Hematopoietic multipotent progenitor cell treated with erythropoietin and hydrocortisone succinate and interleukin-3 and kit ligand, for 17 days (in vitro differentiated cells): ENCODE measurements at places on chromosomes 1 and 21.

- no peak for DNase-seq
Observed at GRCh38 chr1:202405928-202406327, 57.4 kb downstream of the PPP1R12B start.

DNA sequence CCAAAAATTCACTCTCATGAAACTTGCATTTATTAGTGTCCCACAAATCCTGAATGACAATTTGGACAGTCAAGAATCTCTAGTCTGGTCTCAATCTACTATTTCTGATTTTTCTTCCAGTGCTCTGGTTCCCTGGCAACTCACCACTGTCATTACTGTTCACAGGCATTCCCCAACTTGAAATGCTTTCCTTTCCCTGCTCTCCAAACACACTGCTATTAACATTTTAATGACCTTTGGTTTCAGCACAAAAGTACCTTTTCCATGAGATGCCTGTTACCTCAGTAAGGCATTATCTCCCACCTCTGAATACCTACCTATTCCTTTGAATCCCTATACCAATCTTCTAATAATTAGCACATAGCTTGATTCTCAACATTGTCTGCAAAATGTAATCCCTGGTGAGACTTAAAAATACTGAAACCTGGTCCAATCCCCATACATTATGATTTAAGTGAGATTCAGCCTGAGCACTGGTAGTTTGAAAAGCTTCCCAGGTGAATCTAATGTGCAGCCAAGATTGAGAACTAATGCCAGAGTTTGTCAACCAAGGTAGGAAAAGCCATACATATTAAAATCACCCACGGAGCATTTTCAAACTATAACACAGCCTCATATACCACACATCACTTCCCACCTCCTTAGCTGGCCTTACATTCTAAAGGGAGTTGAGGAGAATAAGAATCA is 11.7 kb upstream of the ANGPTL3 start:
- DNase-seq = no peak

- no peak for DNase-seq
Observed at GRCh38 chr21:36959020-36959835, 7.2 kb downstream of the HLCS start.

GRCh38 chr1:214897581-214897980 is 185.0 kb upstream of the KCNK2 start:
- no peak for DNase-seq

DNA sequence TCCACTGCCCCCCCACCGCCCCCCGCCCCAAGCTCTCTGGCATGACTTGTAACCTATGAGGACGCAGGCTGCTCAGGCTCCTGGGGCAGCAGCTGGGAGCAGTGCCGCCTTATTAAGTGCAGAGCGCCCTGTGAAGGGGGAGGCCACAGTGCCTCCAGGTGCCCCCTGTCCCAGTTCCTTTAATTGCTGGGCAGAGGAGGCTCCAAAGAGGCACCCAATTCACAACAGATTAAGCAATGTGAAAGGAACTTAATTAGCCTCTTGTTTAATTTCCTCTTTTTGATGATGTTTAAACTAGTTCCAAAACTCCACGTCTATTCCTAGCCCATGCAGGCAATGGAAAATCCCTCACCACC is 3.0 kb downstream of the RXFP4 start:
- no peak for DNase-seq

DNA sequence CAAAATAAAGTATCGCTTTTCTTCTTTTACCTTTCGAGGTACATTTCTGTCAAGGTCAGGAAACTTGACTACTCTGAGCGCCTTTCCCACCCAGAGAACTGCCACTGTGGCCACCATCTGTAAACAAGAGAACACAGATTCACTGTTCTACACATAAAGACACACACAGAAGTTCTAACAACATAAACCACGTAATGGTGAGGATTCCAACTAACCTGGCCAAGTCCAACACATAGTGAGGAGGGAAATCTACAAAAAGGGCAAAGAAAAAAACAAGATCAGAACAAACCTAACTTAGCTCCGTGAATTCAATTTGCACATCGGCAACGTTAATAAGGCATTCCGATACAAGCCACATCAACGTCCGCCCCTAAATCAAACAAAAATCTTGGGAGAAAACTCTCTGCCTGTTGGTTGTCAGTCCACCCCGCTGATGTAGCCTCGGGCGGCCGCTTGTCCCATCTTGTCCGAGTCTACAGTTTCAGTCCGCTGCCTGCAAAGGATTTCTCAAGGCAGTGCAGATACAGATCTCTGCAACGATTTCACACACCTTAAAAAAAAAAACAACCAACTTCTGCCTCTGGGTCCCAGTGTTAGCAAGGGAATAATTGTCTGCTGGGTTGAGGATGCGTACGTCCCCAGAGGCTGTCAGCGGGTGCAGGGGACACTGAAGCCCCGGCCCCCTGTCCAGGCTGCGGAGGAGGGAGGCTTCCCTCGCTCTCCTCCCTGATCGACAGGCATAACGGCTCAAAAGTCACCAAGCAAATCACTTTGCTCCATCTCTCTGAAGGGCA is 1.0 kb downstream of the SLC35D1 start:
- peak; percentile 12 for DNase-seq

DNA sequence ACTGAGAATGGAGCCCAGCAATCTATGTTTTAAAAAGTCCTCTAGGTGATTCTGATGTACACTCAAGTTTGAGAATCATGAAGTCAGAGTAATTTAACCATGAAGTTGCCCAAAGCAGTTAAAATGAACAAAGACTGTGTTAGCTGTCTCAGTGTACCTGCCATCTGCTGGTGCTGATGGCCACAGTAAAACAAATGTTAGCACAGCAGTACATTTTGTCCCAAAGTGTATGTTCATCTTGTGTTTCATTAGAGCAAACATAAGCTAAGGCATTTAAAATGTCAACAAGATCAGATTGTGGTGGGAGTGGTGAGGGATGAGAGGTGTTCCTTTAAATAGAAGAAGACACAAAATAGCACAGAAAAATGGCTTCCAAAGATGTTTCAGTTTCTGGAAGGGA is 31.1 kb downstream of the FYB2 start:
- DNase-seq = no peak

DNA sequence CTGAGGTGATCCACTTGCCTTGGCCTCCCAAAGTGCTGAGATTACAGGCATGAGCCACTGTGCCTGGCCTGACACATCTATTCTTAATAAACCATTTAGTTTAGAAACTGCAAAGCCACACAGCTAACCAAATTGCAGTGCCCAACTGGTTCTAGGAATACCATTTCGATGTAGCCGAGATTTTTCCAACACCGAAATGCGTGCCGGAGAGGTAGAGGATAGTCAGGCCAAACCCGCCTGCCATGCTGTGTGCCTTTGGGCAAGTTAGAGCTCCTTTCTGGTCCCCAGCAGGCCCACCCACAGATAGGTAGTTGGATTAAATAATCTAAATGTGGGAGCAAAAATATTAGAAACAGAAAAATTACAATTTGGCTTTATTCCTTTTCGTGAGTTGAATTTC is 254.4 kb downstream of the FOXD2 start:
- DNase-seq = no peak

DNA sequence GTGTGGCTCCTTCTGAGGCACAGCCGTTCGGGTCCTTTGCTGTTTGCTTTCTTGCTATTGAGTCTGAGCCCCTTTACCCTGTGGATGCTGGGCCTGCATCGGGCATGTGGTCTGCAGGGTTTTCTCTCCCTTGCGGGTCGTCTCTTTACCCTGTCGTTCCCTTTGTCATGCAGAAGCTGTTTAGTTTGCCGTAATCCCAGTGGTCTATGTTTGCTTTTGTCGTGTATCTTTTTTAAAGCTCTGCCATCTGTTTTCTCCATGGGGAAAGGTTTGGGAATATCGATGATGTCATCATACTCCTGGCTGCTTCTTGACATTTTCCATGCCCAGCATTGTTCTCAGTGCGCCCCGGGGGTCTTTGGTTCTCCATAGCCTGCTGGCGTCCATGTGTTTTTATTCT is 68.2 kb downstream of the AGPAT3 start:
- no peak for DNase-seq

DNA sequence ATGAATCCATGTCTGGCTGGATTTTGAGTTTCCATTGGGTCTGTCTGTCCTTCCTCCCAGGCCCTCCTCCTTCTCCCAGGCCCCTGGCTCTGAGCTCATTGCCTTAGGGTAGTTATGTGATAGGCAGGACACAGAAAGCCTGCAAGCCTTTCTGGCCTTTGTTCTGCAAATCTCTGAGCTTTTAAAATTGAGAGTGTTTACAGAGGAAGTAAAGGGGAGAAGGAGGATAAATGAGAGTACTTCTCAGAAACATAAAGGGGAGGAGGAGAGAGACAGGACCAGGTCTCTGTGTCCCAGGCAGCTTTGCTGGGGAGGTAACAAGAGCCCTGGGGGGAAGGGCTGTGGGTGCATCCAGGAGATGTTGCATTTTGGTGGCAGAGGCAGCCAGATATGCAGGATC is 126.7 kb downstream of the FOXD2 start:
- DNase-seq = no peak

- DNase-seq = no peak
Observed at GRCh38 chr1:86388777-86389176, 7.3 kb downstream of the ODF2L start.
